T47D (cell line): ENCODE measurements at places on chromosomes 12 and 14.

DNA sequence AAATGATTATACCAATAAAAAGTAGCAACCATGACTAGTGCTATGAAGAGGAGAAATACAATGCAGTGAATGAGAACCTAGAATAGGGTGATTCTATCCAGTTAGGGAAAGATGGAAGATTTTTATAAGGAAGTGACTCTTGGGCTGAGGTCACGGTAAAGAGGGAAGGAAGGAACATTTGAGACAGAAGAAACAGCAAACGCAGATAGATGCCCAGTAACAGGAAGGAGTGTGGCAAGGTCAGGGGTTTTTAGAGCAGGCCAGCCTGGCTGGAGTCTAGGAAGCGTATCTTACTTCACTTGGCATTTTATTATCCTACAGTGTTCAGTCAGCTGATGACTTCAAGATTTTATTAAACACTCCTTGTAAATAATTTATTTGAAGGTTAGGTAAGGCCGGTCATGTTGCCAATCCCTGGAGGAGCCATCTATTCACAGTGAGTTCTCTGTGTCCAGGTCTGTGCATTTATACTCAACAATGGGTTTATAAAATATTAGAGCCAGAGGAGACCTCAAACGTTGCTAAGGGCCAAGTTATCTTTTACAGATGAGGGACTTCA, 170.6 kb downstream of the PRKCH start:
- DNase-seq = no peak

DNA sequence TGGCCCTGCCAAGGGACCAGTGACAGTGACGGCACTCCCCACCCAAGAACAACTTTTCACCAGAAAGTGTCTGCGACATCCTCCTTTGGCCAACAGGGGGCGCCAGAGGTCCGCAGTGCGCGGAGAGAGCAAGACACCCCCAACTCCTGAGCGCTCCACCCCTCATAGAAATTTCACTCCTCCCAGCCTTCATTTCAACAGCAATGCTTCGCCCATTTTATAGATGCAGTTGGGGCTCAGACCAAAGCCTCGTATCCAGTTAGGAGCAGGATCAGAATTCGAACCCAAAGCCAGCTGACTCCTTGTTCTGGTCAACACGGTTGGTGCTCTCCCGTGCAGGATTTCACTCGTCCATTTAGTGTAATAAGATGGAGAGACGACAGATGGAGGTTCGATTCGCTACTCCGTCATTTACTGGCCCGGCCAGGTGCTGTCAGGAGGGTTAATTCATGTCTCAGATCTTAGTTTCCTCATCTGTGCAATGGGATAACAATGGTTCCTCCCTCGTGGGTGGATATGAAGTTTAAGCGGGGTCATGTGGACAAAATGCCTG, 2.4 kb upstream of the POP5 start:
- peak; percentile 81 for DNase-seq

GRCh38 chr12:62629413-62629812, 162.8 kb downstream of the MON2 start:
- no peak for DNase-seq

DNA sequence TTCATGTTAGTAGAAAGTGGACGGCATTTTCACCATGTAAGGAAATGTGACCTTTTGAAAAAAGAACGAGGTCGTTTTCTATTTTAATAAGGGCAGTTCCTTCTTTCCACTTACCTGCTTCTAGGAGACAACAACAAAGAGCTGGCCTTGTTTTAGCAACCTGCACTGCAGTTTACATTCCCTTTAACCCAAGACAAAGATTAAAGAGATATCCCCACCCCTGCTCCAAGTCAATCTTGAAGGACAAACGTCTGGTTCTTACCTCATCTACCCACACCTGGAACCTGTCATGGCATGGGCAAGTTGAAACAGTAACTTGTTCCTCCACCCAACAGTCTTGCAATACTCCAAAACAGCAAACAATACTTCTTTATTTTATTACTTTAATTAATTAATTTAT, 32.7 kb downstream of the ZCCHC8 start:
- peak; percentile 85 for DNase-seq

- DNase-seq = no peak
Observed at GRCh38 chr14:76227450-76228050, 75.8 kb downstream of the GPATCH2L start.

DNA sequence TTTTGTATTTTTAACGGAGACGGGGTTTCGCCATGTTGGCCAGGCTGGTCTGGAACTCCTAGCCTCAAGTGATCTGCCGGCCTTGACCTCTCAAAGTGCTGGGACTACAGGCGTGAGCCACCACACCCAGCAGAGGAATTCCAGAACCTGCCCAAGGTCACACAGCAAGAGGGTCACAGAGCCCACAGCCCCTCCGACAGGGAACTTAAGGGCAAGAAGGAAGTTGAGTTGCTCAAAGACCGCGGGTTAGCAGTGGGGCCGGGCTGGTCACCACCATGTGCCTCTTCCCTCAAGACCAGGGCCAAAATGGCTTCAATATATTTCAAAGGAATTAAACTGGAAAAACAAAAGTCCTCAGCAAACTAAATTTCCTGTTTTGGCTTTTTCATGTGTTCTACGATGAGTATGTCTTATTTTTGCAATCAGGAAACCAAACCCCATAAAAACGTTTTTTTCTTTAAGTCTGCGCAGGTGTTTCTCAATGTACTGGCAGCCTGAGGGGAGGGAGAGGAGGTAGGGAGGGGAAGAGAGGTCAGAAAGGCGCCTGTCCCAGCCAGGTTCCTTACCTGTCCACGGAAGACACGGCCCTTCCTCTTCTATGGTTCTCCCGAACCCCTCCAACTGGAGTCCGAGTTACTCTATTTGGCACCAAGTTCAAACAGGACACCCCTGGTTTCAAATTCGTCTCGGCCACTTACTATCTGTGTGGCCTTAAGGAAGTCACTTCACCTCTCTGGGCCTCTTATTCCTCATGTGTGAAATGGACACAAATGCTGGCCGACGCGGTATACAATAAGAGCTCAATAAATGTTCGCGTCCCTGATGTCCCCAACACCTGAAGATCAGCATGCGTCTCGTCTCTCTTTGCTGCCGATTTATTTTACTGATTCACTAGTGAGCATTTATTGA, 778 bp downstream of the SLC8B1 start:
- peak; percentile 26 for DNase-seq

- no peak for DNase-seq
Observed at GRCh38 chr14:42113358-42114069, 506.8 kb downstream of the LRFN5 start.

DNA sequence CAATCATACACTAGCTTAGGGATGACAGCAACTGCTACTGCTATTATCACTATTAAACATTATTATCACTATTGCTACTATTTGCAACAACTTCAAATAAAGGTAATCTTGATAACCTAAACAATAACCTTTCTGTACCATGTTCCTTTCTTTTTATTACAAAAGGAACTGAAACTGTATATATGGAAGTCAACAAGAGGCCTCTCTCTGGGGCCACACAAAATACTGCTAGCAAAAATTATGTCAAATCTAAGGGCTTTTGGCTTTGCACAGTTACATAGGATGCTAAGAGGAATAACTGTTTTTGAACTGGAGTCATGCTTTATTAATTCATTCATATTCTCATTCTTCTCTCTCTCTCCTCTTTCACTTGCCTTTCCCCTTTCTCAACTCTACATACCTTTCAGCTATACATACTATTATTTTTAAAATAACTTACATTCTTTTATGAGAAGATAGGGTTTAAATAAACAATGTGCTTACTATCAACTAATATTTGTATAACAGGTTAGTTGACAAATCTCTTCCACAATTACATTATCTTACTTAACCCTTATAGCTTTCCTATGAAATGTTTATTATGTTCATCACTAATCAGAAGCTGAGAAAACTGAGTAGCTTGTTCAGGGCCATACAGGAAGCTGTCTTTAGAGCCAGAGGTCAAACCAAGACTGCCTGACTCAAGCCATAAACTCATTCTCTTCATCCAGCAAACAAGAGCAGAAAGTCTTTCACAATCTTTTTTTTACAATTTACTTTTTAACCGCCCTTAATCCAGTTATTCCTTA, 25.7 kb downstream of the SPTSSA start:
- DNase-seq = no peak

DNA sequence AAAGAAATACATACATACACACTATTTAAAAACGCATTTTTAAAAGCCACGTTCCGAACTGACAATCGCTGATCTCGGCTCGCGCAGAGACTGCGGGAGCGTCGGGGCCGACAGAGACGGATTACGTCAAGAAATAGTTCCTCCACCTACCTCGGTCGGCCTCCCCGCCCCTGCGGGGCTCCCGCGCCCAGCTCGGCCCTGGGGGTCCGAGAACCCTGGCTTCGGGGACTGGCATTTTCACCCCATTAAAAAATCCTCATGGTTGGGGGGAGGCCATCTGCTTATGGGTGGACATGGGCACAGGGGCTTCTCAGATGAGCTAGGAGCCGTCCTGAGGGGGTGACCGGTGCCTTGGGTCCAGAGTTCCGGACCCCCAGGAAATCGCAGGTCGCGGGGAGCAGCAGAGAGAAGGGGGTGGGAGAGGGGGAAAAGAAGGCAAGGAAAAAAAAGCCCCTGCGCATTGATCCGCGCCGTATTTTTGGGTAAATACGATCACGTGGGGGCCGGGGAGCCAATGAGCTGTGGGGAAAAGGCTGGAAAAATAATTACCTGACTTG, 324 bp upstream of the HOXC9 start:
- peak; percentile 93 for DNase-seq

DNA sequence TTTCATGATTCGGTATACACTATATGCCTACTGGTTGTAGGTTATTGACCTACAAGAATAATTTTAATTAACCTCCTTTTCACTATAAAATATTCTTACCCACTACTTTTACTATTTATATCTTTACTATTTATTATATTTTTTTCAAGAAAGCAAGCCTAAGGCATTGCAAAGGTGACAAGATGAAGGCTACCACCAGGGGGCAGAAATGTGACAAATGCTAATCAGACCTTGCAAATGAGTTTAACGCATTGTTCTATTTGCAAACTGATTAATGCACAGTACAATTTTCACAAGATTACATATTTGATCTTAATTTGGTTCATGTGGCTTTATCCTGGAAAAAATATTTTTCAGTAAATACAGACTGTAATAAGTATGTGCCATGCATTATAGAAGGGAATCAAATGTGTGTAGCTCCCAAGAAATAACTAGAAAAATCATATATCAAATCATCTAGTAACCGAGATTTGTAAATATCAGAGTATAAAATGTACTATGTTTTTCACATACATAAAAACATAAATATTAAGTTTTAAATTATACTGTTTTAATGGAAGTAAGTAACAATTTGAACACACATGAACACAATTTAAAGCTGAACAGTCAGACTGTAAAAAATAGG, 107.0 kb downstream of the ADAMTS20 start:
- DNase-seq = no peak

- DNase-seq = no peak
Observed at GRCh38 chr14:33430414-33431035, 491.8 kb downstream of the NPAS3 start.

DNA sequence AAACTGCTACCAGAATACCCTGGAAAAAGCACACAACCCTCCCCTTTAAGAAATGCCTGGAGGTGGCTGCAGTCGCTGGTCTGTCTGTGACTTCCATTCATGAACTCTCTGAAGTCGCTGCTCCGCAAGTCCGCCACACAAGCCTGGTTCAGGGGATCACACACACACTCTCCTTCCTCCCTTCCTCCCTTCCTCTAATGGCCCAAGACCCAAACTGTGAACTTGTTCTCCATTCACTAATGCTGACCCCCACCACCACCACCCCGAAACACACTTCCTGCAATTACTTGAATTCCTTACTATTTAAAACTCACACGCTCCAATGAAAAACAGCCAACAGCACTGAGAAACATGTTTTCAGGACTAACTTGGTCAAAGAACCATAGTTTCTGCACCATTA, 1.0 kb upstream of the LMO3 start:
- DNase-seq = no peak

DNA sequence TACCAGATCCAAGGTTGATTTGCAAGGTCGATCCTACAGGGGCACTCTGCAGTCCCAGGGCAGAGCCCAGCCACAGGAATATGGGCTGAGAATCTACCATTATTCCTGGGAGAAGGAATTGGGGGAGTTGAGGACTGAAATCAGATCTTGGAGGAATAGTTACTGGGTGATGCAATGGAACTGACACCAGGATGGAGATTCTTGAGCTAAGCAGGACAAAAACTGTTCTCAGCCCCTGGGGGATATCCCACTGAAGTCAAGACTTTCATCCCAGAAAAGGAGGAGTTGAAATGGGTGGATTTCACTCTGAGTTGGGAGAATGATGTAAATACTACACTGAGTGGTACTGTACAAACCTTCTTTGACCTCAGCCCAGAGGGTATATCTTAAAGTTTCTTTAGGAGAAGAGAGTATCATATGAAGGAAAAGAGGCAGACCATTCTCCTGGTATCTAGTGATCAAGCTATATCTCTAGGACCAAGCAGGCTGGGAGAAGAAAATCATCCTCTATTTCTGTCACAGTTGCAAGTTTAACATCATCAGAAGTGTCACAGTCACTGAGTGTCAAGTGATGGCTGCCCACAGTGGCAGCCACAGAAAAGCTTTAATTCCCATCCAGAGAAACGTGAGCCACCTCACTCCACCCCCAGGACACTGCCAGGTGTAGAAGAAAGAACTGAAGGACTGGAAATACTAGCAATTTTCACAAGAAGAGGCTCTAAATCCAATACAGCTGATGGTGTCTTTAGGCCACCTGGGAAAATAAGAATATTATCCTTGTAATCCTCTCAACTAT, 181.9 kb downstream of the NUAK1 start:
- DNase-seq = no peak

DNA sequence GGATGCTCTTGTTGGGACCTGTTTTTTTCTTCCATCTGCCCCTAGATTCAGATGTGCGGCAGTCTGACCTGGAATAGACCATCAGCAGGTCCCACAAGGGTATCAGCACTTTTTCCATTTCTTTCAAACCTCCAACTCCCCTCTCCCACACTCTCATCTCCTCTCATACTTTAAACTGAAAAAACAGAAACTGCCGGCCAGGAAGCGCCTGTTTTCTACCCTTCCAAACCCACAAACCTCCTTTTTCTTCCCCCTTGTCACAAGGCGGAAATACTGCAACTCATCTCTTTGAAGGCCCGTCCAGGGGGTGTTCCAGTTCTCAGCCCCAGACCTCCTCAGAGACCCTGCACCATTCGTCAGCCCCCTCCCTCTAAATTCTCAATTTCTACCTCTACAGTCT, 62.5 kb upstream of the FKBP4 start:
- no peak for DNase-seq

DNA sequence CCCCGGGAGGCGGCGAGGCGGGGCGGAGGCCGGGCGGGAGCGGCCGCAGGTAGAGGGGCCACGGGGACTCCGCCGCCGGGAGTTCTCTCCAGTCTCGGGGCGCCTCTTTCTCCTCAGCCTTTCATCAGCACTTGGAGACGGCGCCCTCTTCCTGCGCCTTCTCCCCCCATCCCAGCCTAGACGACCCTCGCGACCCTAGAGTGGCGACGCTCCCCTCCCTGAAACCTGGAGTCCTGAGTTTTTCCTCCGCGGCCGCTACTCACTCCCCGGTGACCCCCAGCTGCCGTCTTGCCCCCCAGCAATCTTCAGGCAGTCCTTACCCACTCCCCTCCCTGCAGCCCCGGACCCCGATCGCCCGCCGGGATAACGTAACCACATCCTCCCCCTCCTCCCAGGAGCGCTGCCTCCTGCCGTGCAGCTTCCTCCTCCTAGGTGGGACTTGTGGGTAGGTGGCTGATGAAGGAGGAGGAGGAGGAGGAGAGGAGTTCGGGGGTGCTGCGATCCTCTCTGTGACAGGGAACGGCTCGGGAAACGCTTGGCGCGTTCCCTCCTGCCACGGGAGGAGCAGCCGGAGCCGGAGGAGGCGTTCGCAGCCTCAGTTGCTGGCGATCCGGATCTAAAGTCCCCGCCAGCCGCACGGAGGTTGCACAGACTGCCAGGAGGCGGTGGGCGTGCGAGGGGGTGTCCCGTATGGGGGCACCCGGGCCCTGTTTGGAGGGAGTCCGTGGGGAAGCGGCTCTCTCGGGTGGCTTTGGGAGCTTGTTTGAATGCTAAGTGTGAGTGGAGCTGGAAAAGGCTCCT, 891 bp downstream of the PLEKHA5 start:
- peak; percentile 55 for DNase-seq
